ENCODE measurements at places on chromosomes 11 and 22.

DNA sequence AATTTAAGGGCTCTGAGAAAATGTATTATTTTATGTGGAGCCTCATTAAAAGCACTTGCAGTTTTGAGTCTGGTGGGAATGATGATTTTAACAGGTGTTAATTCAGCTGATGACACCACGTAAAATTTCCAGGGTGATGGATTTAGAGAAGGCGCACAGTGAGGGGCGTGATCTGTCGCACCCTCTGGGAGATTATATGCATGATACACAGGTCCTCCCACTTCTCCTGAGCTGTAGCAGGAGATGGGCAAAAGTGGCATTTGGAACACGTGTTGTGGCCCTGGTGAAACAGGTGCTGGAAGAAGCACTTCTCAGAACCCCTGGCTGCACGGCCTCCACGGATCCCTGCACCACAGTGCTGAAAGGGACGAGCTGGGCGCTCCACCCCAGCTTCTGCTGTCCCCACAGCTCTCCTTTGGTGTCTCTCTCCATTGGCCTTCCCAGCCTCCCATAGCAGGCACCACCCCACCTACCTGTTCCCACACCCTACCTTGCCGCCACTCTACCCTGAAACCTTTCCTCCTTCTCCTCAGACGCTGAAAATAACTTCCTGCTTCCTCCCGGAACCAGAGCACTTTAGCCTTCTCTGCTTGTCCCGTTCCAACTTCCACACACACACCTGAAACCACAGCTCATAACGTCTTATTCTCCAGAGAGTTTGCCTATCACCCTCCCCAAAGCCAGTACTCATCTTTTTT is 6.9 kb upstream of the SORL1 start:
- no peak for DNase-seq

DNA sequence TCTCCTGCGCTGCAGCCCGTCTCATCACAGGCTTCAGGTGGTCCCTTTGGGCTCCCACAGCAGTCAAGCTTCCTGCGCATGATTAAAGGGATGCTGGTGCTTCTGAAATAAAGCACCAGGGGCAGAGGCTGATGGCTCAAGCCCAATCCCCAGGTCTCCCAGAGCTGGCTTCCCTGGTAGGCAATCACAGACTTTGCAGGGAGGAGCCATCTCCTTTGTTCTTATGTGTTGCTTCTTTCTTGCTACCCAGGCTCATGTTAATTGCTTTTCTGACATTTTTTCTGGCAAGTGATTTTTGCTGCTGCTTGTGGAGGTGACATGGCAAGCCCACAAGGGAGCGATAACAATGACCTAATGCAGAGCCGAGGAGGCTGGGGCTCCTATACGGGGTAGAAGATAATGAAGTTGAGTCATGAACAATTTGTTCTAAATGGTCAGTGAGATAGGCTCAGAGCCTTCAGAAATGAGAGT is 25.2 kb upstream of the PLET1 start:
- DNase-seq: no peak

- DNase-seq: no peak
These were observed 49.7 kb downstream of the GRIK4 start for GRCh38 chr11:120561286-120561685.

DNA sequence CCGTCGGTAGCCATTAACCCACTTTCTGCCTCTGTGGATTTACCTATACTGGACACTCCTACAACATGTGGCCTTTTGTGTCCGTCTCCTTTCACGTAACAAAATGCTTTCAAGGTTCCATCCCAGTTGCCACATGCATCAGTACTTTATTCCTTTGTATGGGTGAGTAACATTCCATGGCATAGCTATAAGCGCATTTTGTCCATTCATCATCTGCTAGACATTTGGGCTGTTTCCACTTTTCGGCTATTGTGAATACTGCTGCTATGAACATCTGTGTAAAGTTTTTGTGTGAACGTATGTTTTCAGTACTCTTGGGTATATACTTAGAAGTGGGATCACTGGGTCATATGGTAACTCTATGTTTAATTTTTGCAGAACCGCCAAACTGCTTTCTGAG is 257.2 kb downstream of the ST3GAL4 start:
- DNase-seq: no peak

- DNase-seq: peak; percentile 73
These were observed 320 bp downstream of the CLTCL1 start for GRCh38 chr22:19291218-19291579.

- peak; percentile 78 for DNase-seq
These were observed at the start of gene P2RY2 for GRCh38 chr11:73218106-73218829. TSS of gene P2RY2 (plus strand) at chr11:73218281. CDS start at chr11:73234160, 15,879 bp downstream.

GRCh38 chr11:36333468-36333867 is 37.4 kb downstream of the PRR5L start:
- no peak for DNase-seq

GRCh38 chr11:69171476-69172240 is 15.9 kb downstream of the SMIM38 start:
- no peak for DNase-seq

DNA sequence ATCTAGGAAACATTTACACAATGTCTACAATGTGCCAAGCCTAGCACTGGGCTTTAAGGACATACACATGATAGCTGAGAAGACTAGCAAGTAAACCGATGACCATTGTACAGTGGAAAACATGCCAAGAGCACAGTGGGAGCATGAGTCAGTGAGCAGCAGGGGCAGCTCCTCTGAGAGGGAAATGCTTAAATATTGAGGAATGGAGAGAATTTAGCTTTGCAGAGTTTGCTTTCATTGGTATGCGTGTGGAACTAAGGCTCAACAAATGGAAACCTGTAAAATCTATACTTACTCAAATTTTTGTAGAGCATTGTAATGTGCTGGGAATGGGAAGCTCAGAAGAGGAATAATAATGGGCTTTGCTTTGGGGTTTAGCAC is 282.3 kb downstream of the ST3GAL4 start:
- DNase-seq: no peak

DNA sequence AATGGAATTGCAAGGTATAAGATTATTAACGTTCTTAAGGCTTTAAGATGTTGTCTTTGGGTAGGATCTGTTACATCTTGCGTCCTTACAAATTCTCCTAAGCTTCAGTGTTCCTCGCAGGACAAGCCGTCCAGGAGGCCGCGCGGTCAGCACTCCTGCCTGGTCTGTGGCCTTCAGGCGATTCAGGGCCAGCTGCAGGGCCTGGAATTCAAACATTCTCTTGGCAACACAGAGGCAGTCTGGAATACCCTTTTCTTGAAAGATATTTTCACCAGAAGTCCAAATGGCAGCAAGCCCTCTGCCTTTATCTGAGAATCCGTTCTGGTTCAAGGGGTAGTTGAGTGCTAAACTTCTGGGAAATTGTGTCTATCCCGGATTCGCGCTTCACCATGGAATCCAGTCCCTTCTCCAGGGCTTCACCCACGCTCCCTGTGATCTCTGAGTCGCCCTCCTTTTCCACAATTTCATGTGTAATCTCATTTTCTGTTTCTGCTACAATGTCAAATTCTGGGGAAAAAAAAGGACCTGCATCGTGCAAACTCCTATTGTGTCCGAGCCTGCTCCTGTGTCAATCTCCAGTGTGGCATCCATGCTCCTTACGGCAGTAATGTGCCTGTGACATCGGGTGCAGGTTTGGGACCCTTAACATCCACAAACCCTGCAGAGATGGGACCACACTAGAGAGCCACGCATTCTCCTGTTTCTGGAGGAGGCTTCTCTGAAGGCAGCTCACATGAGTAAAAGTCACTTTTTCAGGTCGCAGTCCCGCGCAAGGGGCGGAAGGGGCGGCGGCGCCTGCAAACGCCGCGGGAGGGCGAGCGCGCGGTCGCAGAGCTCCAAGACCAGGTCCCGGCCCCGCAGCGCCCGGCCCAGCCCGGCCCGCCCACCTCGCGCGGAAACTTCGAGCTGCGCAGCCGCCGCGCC is 25.4 kb upstream of the SORL1 start:
- DNase-seq: peak; percentile 67

GRCh38 chr11:114059278-114059983 is at the start of gene ZBTB16:
TSS of gene ZBTB16 (plus strand) at chr11:114059711. CDS start at chr11:114063301, 3,590 bp downstream.
- peak; percentile 93 for DNase-seq

- DNase-seq: no peak
These were observed 94.4 kb upstream of the ALX4 start for GRCh38 chr11:44404301-44404700.

GRCh38 chr11:117188620-117189081 is 10.1 kb downstream of the SIDT2 start:
- DNase-seq: peak; percentile 57

- DNase-seq: no peak
These were observed 155.0 kb downstream of the ADAMTS15 start for GRCh38 chr11:130603335-130603906.
